Skeletal muscle cell (primary cell): ENCODE measurements at places on chromosomes 5 and 9.

DNA sequence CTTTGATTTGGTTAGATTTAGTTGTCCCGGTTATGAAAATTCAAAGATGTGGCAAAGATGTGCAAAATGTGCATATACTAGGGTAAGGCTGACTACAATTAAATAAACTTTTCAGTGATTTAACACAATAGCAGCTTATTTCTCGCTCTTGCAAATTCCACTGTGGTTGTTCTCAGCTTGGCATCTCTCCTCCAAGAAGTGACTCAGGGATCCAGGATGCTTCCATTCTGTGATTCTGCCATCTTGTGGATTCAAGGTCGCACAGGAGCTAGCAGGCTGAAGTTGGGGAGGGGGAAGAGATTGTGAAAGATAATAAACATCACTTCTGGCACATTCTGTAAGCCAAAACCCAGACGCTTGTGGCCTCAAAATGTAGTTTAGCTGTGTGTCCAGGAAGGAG lies 60.1 kb upstream of the TGFBR1 start:
- no peak for DNase-seq

- no peak for DNase-seq
Measured at GRCh38 chr9:33232815-33233214, 7.2 kb upstream of the SPINK4 start.

DNA sequence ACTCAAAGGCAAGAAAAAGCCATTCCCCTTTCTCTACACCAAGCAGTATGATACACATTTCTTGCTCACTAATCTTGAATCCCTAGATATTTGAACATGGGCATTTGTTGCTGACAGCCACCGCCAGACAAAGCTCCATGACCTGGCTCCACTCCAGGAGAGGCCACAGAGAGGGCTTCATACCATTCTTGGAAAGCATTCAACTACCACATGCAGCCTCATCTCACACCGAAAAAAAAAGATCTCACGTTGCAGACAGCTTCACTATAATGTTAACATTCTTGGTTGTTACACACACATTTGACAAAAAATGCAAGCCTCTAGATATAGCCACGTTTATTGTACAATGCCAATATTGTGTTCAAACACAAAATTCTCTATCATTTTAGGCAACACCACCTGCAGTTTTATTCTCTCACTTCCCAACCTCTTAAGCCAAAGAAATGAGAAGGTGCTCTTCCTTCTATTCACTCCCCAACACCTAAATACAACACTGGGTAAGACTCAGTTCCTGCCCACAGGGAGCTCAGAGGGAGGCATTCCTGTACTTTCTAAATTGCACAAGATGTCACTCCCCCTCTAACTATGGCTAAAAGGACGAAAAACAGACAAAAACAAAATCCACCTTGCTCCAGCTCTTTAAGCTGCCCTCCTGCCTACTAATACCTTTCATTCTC lies 222.4 kb downstream of the TSSK1B start:
- DNase-seq = peak; percentile 66

GRCh38 chr5:10536931-10537579 lies 26.8 kb upstream of the ANKRD33B start:
- no peak for DNase-seq

GRCh38 chr5:179780362-179780761 lies 13.4 kb upstream of the LTC4S start:
- no peak for DNase-seq

DNA sequence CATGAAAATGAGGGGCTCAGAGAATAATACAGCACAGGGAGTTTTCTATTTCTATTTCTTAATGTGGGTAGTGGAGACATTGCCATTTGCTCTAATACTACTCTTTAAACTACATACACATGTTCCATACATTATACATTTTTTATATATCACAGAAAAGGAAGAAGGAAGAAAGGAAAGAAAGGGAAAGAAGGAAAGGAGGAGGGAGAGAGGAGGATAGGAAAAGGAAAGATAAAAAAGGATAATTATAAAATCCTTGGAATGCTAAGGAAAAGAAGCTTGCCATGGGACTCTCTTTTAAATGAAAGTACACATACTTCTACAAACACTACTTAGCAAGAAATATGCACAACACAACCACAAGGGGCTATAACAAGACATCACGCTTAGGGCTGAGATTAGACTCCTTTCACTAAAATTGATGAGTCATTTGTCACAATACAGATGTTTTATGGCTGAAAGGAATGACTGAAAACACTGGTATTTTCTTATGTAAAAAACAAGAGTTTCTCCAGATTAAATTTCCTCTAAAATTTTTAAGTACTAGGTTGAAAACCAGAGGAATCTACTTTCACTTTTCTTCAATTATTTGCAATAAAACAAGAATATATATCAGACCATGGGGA lies 219.8 kb downstream of the ARL15 start:
- DNase-seq = peak; percentile 68
